ENCODE measurements at places on chromosomes 2 and 18.

- no peak for DNase-seq
These were observed 46.5 kb upstream of the SESTD1 start for GRCh38 chr2:179311101-179311500.

DNA sequence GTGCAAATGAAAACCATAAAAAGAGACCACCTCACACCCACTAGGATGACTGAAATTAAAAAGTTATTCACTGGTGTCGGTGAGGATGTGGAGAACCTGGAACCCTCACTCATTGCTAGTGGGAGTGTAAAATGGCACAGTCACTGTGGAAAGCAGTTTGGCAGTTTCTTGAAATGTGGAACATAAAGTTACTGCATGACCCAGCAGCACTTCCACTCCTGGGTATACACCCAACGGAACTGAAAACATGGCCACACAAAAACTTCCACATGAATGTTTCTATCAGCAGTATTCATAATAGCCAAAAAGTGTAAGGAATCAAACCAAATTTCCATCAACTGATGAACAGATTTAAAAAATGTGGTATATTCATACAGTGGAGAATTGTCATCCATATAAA, 65.1 kb upstream of the SLC66A3 start:
- no peak for DNase-seq

GRCh38 chr2:176056406-176056805, 27.4 kb downstream of the EVX2 start:
- no peak for DNase-seq

GRCh38 chr2:181466661-181467576, 9.7 kb downstream of the ITGA4 start:
- DNase-seq, result peak; percentile 63

DNA sequence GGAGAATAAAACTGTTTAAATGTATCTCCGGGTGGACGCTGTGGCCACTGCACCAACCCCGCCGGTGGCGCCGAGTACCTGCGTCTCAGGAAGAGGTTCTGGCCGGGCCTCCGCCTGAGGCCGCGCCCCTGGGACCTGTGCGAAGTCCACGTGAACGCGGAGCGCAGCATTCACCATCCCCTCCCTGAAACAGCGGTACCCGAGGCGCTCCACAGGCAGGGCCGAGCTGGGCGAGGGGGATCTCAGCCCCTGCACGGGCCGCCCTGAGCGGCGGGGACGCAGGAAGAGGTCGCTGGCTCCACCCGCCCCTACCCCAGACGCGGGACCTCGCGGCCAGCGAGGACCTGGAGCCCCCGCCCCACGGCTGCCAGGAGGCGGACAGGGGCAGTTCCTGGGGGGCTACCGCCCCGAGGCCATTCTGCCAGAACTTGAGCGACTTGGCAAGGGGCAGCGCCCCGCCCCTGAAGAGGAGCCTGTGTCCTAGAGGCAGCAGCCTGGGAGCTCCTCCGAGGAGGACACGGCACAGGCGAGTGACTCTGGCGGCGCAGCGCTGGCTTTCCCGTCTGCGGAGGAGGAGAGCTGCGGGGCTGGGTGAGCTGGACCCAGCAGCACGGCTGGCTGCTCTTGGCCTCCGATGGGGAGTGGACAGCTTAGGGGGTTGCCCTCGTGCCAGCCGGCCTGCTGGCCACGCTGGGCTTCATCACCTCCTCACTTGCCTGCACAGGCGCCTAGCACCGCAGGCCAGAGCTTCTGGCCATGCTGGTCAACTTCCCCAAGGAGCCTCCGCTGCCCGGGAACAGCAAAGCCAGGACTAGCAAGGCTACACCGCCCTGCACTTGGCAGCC, 9.7 kb upstream of the TEKT4 start:
- no peak for DNase-seq

DNA sequence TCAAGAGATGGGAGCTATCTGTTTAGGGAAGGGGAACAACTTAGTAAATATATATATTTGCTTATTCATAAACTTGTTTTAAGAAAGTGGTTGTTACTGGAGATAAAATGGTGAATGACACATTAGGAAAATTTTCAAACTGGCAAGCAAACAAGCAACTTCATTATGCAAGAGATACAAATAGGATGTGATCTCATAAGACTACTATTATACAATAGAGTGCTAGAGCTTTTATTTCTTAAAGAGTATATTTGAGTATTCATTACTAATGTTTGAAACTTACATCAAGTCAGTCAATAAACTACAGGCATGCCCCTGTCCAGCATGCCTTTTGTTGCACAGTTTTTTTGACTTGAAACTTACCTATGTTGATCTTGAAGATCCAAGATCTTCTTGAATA, 355.2 kb upstream of the KCNJ3 start:
- DNase-seq, result no peak

DNA sequence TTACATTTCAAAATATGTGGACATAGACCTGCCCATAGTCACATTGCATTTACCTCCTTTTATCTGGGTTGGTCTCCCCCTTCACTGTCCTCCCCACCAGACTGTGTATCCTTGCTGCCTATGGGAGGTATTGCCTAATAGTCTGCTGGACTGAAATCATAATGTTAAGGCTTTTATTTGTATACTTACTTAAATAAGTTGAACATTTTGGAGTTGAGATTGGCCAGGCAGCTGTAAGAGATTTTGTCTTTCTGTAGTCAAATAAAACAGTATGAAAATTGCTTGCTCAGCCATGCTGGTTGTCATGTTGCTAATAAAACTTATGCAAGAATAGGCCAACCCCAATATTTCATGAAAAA, 280.9 kb downstream of the PTPRM start:
- DNase-seq, result no peak

GRCh38 chr2:159879051-159879604, 81.1 kb upstream of the CD302 start:
- no peak for DNase-seq

GRCh38 chr2:54015798-54016699, 45.3 kb upstream of the PSME4 start:
- no peak for DNase-seq

GRCh38 chr2:227370791-227371312, 8.3 kb downstream of the TM4SF20 start:
- no peak for DNase-seq

- no peak for DNase-seq
These were observed 47.6 kb downstream of the CCDC85A start for GRCh38 chr2:56231361-56231760.

GRCh38 chr2:43328133-43328532, 101.7 kb upstream of the ZFP36L2 start:
- DNase-seq, result no peak

- no peak for DNase-seq
These were observed 21.7 kb downstream of the GPR35 start for GRCh38 chr2:240646900-240647502.

DNA sequence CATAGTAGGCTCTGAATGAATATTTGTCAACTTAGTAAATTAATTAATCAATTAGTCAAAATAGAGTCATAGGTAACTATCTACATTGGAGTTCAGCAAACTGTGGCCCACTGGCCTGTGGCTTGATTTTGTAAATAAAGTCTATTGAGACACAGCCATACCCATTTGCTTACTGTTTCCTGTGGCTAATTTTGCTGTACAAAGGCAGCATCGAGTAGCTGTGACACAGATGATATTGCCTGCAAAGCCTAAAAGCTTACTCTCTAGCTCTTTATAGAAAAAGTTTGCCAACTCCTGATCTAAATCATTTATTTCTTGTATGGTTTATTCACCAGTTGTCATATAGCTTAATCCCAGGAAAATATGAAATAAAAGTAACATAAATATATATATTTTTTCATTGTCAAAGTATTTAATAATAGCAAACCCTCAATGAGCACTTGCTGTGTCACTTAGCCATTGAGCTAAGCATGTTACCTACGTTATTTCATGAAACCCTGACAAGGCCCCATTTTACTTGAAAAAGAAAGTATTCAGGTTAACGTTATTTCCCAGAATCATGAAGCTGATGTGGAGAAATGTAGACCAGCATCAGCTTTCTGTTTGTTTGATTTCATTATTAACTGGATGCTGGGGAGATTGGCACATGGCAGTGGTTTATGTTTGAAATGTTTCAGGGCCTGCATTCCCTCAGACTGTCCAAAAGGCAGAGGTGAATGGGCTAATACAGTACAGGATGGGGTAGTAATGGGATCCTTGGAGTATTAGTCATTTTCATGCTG, 69.6 kb downstream of the ICOS start:
- no peak for DNase-seq

DNA sequence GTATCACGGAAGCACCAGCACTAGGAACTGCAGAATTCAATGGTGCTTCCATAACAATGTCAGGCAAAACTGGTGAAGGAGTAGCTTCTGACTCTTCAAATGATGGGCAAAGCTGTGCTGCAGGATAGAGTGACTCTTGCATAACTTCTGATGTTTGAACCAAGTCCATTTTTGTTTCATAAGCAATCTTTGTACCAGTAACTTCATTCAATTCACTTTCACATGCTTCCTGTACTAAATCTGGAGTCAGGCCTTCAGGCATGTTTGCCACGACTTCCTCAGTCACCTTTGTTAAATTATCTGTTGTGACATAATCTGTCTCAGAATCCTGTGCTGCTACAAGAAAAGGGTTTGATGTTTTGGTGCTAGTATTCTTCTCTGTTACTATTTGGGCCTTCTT, 24.0 kb downstream of the RTN4 start:
- no peak for DNase-seq

GRCh38 chr2:130372833-130373807, 17.3 kb downstream of the PTPN18 start:
- DNase-seq, result no peak

GRCh38 chr18:25345081-25345866, 6.7 kb downstream of the ZNF521 start:
- DNase-seq, result no peak

- DNase-seq, result no peak
These were observed 1453.1 kb upstream of the SLC39A10 start for GRCh38 chr2:194203898-194204297.

GRCh38 chr18:10899481-10899880, 249.9 kb downstream of the PIEZO2 start:
- no peak for DNase-seq

DNA sequence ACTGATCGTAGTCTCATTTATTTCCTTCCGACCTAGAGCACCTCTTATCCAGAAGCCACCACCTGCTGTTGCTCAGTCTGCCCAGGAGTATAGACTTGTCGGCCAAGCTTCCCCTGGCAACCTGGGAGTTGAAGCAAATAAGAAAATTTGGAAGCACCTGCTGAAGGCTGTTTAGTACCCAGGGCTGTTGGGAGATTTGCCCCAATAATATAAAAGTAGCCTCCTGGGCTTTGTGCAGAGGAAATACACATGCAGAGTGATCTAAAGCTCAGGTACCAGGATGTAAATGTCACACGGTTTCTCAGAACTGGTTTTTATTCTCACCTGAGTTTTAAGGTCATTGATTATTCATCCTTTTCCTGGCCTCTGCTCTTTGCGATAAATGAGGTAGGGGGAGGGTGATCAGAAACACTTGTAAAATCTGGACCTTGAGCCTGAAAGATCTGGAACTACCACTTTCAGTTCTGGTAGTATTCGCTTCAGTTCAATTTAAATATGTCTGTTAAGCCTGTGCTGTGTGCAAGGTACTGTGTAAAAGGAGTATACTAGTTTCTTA, 789 bp upstream of the COX7A2L start:
- no peak for DNase-seq

DNA sequence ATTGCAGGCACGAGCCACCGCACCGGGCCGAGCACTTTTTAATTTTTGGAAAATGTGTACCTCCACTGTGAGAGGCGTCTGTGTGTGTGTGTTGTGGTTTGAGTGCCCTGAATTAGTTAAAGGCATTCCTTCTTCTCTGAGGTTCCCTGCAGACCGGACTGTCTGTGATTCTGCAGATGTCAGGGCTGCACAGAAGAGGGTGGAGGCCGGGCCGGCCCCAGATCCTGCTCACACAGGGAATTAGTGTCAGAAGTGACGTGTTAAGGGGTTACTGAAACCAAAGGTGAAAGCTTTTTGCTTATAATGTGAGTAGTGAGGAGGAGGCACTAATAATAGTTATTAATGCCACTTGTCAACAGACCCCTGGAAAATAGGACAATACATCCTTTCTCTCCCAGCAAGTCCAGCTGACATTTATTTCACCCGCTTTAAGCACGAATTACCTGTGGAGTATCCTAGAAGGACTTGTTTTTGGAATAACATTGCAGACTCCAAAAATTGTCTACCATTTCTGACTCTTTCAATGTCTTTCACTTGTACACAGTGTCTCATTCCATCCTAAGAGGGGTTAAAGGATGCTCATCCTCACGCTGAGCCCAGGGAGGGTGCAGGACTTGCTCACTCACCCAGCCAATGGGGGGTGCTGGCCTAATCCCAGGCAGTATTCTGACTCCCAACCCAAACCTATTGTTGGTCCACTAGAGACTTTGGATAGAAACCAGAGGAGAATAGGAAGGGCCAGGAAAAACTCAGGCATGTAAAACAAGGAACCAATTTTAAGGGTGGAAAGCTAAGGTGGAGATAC, 16.2 kb downstream of the ARHGAP25 start:
- no peak for DNase-seq

DNA sequence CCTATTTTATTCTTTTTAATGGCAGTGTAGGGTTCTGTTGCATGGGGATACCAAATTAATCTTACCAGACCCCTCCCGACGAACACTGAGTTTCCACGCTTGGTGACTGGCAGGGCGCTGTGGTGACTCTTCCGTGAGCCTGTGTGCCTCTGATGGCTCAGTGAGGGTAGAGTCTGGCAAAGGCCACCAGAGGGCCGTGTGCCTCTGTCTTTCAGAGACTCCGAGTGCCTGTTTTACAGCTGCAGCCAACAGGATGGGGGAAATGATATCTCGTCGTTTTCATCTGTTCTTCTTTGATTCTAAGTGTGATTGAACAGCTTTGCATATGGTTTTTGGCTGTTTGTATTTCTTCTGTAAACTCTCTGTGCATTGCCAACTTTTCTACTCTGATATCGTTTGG, 99.8 kb downstream of the ZNF236 start:
- DNase-seq, result peak; percentile 40

DNA sequence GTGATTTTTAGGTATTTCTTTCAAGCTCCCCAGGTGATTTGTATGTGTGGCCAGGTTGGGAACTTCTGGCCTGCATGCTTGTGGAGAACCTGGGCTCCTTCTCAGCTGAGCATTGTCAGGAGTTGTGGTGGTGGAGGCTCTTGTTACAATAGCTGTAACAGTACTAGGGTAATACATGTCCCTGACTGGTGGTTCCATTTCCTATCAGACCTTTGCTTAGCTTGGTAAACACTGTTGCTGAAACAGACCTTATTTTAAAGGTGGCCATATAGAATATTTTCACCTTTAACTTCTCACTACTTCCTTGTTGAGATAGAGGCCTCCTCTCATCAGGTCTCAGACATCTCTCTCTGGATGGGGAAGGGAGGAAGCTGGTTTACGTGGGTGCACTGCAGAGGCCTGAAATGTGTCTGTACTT, 79.2 kb downstream of the SETBP1 start:
- no peak for DNase-seq

GRCh38 chr2:112166806-112167499, 28.8 kb downstream of the FBLN7 start:
- DNase-seq, result no peak
